Esophagus muscularis mucosa (tissue), 4 donors: ENCODE measurements at places on chromosomes 12 and 14. TPM values are rescaled to one million over a fixed set of nuclear protein-coding genes. Genes with fewer than 3 reads are reported as not detected.
A peak's percentile ranks its signal among the peaks of the same experiment; 100 is the strongest.

DNA sequence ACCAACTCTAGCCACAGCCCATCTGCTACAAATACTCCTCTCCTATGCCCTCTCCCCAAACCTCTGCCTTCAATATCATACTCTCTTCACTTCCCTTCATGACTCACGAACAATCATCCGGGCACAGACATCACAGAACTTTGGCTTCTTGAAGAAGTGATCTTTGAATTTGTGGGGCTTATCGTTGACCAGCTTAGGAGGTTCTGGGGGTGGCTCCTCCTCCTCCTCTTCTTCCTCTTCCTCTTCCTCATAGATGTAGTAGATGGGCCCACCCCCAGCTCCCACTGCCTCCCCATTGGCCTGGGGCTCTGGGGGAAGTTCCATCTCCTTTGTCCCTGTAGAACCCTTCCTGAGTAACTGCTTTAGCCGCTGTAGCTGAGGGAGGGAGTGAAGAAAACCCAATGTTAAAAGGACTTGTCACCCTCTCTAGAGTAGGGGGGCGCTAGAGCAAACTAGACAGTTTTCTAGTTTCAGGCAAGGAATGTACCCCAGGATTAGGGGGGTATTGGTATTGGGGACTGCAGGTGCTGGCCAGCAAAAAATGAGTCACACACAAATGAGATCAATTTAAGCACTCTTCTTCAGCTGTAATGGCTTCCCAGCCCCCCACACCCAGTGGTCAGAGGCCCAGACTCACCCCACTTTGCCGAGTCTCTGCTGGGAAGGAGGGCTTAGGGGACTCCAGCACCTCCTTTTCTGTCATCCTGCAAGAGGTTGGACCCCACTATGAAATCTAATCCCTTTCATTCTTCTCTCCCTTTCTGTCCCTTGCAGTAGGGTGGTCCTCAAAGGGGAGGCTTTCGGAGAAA, 1.8 kb downstream of the STAC3 start:
- H3K27me3 ChIP-seq = peaks cover 4% of the 10 kb centered on the region
- no peak overlapping the region for H3K27ac ChIP-seq
- H3K4me3 ChIP-seq = no peak overlapping the region

DNA sequence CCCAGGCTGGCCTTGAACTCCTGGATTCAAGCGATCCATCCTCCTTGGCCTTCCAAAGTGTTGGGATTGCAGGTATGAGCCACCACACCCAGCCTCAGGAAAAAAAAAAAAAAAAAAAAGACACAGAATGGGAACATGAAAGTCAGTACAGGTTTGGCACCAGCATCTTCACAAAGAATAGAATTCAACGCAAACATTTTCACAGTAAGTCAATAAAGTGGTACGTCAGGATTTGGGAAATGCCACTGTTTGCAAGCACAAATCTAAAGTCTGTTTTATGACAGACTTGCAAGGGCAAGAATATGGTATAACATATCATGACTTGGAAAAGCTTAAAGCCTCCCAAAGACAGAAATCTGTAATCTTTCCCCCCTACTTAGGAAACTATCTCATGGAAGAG, 34.9 kb upstream of the WDR89 start:
- DNase-seq = no peak
- no peak overlapping the region for H3K27ac ChIP-seq
- H3K4me1 ChIP-seq = no peaks in the 10 kb centered on the region
- no peaks in the 10 kb centered on the region for H3K27me3 ChIP-seq
- H3K36me3 ChIP-seq = peaks cover 6% of the 10 kb centered on the region

DNA sequence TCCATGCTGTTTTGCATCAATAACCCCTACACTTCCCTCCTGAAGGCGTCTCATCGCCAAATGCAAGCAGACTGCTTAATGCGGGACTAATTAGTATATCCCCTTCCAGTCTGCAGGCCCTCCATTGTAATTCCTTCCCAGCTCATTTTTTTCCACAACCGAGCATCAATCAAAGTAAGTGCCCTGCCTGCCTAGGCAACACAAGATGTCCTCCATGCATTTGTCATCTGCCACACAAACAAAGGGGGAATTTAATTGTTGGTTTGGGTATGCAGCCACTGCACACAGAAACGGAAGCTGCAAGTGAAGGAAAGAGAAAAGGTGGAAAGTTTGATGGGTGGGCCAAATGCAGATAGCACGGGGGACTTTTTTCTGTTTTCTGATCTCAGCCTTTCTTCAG, 168.0 kb downstream of the EGLN3 start:
- H3K4me3 ChIP-seq = no peak overlapping the region
- no peak for DNase-seq
- no peaks in the 10 kb centered on the region for H3K36me3 ChIP-seq
- H3K27ac ChIP-seq = no peak overlapping the region

DNA sequence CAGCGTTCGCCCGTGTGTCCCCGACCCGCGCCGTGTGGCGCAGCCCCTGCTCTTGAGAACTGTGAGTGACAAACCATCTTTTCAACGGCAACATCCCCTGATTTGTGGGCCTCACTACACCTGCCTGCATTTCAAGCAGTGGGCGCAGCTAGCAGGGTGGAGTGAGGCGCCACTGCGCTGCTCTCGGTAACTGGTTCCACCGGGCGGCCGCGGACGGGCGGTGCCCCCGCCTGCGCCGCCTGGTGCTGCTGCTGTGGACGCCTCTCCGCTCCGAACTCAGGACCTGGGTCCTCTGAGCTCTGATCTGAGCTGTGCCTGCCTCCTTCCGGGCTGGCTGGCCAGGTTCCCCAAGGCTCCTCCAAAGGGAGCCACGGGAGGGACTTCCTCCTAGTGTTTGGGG, 5.9 kb upstream of the DEGS2 start:
- no peak overlapping the region for H3K27ac ChIP-seq
- H3K4me1 ChIP-seq = peaks cover 11% of the 10 kb centered on the region
- no peak for DNase-seq
- peaks cover 7% of the 10 kb centered on the region for H3K27me3 ChIP-seq

DNA sequence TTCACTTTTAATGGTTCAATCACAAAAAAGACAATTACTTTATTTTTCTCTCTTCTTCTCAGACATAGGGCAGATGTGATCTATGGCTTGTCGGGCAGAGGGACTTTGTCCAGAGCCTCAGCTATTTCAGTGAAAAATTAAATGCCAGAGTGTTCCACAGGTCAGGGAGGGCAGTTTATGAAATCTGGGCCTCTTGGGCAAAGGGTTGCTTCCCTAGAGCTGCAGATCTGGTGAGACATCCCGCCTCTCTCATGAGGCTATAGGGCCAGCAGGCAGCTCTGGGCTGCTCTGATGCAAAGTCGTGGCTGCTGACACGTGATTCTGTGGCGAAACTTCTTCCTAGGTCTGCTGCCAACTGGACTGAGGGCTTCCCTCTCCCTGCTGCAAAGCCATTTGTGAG, 6.0 kb downstream of the CLMN start:
- H3K27ac ChIP-seq = peak overlapping the region; percentile 41
- no peak overlapping the region for H3K4me3 ChIP-seq
- H3K27me3 ChIP-seq = no peaks in the 10 kb centered on the region
- no peak for DNase-seq
- H3K36me3 ChIP-seq = no peaks in the 10 kb centered on the region
- H3K4me1 ChIP-seq = peaks cover 28% of the 10 kb centered on the region

- no peak overlapping the region for H3K4me3 ChIP-seq
- no peaks in the 10 kb centered on the region for H3K36me3 ChIP-seq
- no peaks in the 10 kb centered on the region for H3K4me1 ChIP-seq
- no peaks in the 10 kb centered on the region for H3K27me3 ChIP-seq
- DNase-seq = no peak
Observed at GRCh38 chr12:60539592-60539991, 943.8 kb downstream of the SLC16A7 start.

DNA sequence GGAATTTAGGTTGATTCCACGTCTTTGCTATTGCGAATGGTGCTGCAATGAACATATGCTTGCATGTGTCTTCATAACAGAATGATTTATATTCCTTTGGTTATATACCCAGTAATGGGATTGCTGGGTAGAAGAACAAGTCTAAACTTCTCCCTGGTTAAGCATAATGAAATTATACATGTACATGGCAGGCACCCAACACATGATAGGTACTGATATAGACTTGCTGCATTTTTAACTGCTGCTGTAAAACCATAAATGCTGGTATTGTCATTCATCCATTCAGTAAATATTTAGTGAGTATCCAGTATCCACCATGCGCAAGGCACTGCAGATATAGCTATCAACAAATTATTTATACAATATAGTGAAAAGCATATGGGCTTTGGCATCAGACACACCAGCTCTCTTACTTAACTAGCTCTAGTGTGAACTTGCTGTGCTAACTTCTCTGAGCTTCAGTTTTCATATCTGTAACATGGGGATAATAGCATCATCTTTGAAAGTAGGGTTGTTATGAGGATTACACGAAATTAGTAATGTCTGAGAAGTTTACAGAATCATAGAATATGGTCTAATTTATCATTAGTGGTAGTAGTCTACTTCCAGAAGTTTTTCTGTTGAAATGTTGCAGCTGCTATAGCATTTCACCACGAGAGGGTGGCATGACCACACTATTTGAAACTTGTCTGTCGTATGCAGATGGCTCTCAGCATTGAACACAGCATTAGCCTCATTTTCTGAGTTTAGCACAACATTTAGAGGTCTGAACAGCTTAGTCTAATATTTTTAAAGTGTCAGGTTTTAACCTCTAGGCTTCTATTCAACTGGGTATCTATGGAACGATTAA, 32.0 kb upstream of the SEL1L start:
- H3K27ac ChIP-seq = no peak overlapping the region
- no peaks in the 10 kb centered on the region for H3K36me3 ChIP-seq
- H3K4me3 ChIP-seq = no peak overlapping the region
- no peaks in the 10 kb centered on the region for H3K27me3 ChIP-seq

GRCh38 chr12:6090803-6091202, 33.7 kb downstream of the VWF start:
- peak overlapping the region; percentile 45 for H3K27ac ChIP-seq
- no peaks in the 10 kb centered on the region for H3K27me3 ChIP-seq
- no peak for DNase-seq
- H3K36me3 ChIP-seq = no peaks in the 10 kb centered on the region
- no peak overlapping the region for H3K4me3 ChIP-seq

DNA sequence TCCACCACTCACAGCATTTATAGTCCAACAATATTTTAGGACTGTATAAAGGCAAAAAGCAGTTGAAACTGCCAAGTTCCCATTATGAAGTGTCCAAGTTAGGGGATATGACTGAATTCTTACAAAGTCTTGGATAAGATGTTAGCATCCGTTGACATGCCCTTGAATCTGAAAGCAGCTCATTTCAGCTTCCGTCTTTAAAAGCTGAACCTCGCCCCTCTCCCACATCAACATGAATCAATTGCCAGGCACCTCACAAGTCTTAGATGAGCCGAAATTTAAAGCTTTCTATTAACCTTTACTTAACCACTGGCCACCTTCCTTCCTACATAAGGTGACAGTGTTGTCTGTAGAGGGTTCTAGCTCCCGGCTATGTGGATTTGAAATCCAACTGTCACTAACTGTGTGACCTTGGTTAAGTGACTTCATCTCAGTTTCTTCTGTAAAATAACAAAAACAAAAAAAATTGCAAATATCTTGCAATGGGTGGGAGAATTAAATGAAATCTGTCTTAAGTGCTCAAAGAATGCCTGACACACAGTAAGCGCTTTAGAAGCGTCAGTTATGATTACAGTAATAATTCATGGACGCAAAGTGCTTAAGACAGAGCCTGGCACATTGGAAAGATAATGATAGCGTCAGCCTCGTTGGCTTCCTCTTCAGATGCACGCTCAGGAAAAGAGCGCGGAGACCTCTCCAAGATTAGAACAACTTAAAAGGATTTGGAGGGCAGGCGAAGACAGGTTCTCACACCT, 1.2 kb downstream of the PPP1CC start:
- H3K4me3 ChIP-seq = peak overlapping the region; percentile 99
- peaks cover 62% of the 10 kb centered on the region for H3K4me1 ChIP-seq
- no peaks in the 10 kb centered on the region for H3K36me3 ChIP-seq
- H3K27me3 ChIP-seq = no peaks in the 10 kb centered on the region

Gene KRT85
- not detected for total RNA-seq

Gene ANG
- total RNA-seq = 13.7 TPM

Gene KRT74
- not detected for total RNA-seq

Gene SERPINA3
- 284 TPM for total RNA-seq

Gene NTS
- 0.40 TPM for total RNA-seq
